NCI-H187 (cell line): ENCODE measurements at places on chromosomes 16 and 17.

- no peak for DNase-seq
These were observed 39.4 kb upstream of the CHMP6 start for GRCh38 chr17:80952291-80952690.

GRCh38 chr17:6061290-6061689 lies 8.9 kb upstream of the WSCD1 start:
- DNase-seq, result no peak

DNA sequence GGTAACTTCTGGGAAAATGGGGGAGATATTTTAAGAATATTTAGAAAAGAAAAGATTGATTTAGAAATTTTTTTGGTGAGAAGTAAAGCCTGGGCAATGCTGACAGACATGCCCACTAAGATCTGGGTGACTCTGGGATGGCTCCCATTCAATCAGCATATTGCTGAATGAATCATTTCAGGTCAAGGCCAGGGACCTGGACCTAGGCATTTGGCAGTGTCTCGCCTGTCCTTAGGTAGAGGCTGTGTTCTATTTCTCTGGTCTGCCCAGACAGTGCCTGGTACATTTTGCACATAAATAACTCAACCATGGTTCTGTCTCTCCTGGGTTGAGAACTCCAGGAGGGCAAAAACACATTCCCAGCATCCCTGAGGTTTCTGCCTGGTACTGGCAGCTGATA lies 39.9 kb downstream of the SMPD3 start:
- DNase-seq, result no peak

GRCh38 chr17:62791767-62792446 lies 16.2 kb downstream of the MARCHF10 start:
- no peak for DNase-seq

DNA sequence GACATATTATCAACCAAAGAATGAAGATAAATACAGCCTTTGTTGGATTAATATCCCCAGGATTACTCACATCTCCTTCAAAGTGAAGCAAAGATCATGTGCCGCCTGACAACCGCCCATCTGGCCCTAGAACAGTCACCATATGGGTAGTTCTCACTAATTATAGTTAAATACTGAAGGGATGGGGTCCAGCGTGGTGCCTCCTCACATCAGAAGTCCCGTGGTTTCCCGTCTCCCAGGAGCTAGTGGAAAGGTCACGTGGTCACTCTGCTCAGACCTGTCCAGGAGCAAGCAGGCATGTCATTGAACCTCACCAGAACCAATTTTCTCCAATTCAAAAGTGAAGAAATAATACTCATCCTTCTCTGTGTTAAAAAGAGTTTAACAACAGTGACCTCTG lies 434.5 kb downstream of the SHISA9 start:
- no peak for DNase-seq

- no peak for DNase-seq
These were observed 727 bp upstream of the TENT4B start for GRCh38 chr16:50152351-50152806.

DNA sequence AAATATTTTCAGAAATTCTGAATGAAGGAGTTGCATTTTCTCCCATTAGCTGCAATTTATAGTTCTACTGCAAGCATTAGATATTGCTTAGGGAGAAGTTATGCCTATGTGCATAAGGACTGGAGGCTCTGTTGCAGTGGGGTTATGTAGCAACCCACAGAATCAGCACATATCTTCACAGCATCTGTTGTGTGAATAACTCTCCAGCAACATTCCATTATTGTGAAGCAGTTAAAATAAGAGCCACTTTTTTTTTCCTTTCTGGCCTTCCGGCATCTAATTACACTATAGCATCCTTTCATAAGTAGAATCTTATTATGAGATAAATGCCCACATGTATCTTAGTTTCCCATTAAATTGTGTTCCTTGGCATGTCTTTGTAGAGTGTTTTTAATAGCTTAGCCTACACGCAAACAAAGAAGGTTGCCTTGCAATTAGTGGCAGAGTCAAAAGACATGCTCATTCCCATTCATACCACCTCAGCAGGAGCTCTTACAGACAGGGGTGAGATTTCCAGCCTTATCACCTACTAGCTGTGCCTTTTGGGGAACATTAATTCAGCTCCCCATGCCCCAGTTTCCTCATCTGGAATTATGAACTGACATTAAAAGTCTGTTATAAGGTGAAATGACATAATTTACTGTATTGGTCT lies 596.0 kb upstream of the GOT2 start:
- no peak for DNase-seq

DNA sequence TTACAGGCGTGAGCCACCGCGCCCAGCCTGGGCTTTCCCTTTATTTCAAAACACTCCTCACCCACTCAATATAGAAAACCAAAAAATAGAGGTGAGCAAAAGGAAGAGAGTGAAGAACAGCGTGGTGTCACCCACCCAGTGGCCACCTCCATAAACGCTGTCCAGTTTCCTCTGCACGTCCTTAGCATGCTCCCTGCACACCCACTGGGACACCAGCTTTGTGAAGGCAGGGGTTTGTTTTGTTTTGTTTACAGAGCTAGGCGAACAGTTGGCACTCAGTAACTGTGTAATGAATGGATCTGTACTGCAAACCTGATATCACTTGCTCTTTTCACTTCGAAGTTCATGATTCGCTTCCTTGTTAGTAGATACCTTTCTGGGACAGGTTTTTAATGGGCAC lies 73.0 kb downstream of the PRKCB start:
- no peak for DNase-seq

- no peak for DNase-seq
These were observed 122.3 kb downstream of the MRTFB start for GRCh38 chr16:14193316-14193871.

GRCh38 chr17:20927308-20927977 lies 115.4 kb downstream of the USP22 start:
- DNase-seq, result no peak

- no peak for DNase-seq
These were observed 3.0 kb downstream of the LASP1 start for GRCh38 chr17:38872671-38873385.

GRCh38 chr17:50871364-50871763 lies 5.2 kb upstream of the TOB1 start:
- no peak for DNase-seq

DNA sequence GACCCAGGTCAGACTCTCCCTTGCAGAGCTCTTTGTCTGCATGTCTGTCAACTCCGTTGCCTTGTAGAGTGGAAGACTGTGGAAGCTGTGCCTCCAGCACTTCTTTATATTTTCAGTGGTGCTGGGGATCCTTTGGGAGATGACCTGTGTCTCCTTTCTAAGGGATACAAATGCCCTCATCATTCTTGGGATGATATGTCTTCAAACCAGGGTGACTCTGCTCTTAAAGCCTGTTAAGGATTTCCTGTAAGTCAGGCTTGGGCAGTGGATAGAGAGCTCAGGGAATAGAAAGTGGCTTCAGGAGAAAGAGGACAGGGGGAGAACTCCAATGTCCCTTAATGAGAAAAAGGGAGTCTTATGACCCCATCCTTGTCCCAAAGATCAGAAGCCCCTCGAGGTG lies 1.5 kb downstream of the HOXB3 start:
- DNase-seq, result no peak

- DNase-seq, result no peak
These were observed 194.5 kb upstream of the COX10 start for GRCh38 chr17:13874817-13875216.

- DNase-seq, result no peak
These were observed 3.2 kb downstream of the PITPNA start for GRCh38 chr17:1559047-1560043.

- no peak for DNase-seq
These were observed 433.6 kb downstream of the PMP22 start for GRCh38 chr17:14831491-14831890.

- no peak for DNase-seq
These were observed 2.5 kb downstream of the MTSS2 start for GRCh38 chr16:70683146-70683944.

GRCh38 chr16:88510091-88510994 lies 57.3 kb downstream of the ZFPM1 start:
- DNase-seq, result no peak

DNA sequence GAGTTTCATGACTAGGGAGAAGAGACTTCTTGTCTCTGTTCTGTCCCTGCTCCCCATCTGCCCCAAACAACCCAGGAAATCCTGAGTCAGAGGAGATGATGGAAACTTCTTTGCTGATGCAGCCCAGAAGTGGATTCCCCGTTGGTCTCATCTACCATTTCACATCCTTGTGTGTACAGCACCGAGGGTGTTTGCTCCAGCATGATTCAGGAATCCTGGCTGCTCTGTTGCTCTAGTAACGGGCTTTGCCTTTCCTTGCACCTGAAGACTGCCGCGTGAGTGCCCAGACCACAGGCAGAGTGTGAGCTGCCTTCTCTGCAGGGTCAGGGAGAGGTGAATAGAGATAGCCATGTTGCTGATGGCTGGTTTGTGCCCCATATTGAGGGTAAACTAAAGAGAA lies 408.4 kb downstream of the CPPED1 start:
- no peak for DNase-seq

- no peak for DNase-seq
These were observed 2.0 kb downstream of the KDM6B start for GRCh38 chr17:7835814-7836595.

DNA sequence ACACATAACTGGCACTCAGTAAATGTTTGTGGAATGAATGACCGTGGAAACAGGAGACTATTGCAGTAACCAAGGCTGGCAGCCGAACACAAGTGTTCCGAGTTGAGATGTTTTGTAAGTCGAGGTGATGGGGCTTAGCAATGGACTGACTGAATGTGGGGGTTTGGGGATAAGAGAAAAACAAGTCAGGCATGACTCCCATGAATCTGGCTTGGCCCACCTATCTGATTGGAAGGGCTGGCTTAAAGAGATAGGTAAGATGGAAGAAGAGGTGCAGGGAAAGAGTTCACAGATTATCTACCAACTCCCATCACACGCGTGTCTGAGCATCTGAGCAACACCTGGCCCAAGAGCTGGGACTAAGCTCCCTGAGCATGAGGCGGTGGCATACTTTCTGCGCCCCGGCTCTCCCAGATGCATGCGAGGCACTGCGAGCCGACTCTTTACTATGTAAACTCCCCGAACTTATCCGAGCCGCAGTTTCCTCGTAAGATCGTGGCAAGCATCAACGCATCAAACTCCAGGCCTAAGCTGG lies 539 bp downstream of the IFT20 start:
- no peak for DNase-seq
